Tongue (tissue), 3 donors: ENCODE measurements at places on chromosomes 5 and 9.

DNA sequence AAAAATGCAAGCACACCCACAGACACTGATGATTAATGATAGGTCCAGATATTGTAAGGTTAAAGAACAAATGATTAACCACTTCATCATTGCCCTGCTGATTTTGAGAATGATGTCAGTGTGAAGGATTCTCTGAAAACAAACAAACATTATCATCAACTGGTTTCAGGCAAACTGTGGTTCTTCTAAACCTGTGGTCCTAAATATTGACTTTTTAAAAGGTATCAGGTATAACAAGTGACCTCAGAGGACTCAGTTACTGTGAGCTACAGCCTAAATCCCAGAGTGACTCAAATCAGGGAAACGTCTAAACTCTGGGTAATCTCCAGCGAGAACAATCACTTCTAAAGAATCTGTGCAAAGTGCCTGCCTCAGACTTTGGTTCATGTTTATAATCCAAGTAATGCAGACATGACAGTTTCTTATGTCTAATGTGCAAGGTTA lies 172.3 kb upstream of the CDH6 start:
- no peak for DNase-seq

GRCh38 chr5:74452856-74453255 lies 187.7 kb downstream of the ENC1 start:
- DNase-seq, result no peak

DNA sequence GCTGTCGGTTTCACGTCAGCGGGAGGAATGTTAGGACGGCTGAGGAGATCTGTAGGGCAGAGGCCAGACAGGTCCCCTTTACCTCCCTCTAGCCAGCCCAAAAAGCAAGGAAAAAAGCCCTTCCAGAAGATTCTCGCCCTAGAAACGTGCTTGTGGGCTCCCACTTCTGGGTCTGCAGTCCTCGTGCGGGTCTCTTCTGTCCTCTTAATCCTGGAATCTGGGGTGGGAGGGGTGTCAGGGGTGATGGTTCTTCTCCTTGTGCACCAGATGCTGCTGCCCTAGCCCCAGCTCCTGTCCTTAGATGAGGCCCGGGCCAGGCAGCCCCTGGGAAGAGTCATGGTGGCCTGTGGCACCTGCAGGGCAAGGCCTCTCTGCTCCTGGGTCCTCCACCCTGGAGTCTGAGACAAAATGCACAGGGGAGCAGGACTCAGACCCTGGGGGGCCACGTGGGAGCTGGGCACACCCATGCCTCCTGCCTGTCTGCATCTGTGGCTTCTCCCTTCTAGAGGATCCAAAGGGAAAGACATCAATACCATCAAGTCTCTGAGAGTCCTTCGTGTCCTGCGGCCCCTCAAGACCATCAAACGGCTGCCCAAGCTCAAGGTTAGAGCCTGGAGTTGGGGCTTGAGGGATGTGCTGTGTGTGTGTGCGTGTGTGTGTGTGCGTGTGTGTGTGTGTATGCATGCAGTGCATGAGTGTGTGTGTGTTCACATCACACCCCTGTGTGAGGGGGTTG lies 174.2 kb downstream of the CACNA1B start:
- DNase-seq, result no peak

DNA sequence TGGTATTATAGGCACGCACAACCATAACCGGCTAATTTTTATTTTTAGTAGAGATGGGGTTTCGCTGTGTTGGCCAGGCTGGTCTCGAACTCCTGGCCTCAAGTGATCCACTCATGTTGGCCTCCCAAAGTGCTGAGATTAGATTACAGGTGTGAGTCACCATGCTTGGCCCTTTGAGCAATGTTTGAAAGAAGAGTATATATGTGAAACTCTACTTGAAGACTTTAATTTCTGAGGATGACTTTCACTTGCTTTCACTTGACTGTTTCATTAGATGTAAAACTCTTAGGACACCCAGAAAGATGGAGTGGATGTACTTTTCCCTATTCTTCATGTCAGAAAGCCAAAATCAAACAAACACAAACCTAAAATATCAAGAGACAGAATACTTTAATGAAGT lies 43.8 kb upstream of the GAS1 start:
- no peak for DNase-seq

- DNase-seq, result no peak
Measured at GRCh38 chr5:109256486-109256885, 153.3 kb downstream of the PJA2 start.

DNA sequence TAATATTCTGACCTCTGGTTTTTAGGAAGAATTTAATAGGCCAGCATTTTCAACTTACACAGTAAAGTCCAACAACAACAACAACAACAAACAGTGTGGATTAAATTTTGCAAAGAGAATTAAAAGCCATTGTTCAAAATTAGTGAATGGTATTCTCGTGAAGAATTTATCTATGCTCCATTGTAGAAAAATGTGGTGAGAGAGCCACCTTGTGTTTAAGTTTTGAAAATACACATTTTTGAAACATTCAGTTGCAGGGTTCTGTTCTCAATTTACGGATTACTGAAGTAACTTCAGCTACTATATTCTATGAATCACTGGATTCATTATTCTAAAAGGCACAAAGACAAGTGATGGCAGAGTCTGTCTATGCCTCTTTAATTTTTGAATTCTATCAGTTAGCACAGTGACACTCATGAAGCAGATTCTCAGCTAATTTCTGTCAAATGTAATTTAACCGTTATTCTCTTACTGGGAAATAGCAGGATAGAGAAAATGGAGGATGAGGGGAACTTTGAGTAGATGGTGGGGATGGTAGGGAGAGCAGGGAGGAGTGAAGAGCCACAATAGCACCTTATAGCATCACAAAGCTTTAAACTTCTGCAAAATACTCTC lies 11.0 kb downstream of the CCDC152 start:
- DNase-seq, result peak; percentile 64

- DNase-seq, result no peak
Measured at GRCh38 chr5:9201761-9202160, 344.1 kb downstream of the SEMA5A start.
